Stimulated activated CD8-positive, alpha-beta memory T cell treated with anti-CD3 and anti-CD28 coated beads, Interleukin-12 subunit alpha, Interleukin-12 subunit beta, amount 100 ng/mL, for 4 hours (primary cell): ENCODE measurements at places on chromosomes 12 and 14.

DNA sequence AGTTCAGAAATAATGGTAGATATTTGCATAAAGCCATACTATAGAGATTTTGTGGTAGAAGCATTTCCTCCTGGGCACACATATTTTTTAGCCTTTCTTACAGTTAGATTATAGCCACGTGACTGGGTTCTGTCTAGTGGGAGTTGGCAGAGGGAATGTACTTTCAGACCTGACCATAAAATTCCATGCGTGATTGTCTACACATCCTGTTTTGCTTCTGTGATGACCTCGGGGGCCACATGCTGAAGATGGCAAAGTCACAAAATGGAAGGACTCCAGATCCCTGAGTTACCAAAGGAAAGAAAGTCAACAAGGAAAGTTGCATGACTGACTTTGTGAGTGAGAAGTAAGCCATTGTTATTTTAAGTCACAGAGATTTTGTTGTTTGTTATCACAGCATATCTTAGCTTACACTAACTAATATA lies 14.6 kb upstream of the MIA2 start:
- no peak for DNase-seq

- no peak for DNase-seq
These were observed 11.2 kb downstream of the TTC9 start for GRCh38 chr14:70652871-70653270.

- no peak for DNase-seq
These were observed 107.4 kb downstream of the GRIP1 start for GRCh38 chr12:66571361-66571915.

- no peak for DNase-seq
These were observed 87.7 kb upstream of the FOXN3 start for GRCh38 chr14:89504602-89505313.

DNA sequence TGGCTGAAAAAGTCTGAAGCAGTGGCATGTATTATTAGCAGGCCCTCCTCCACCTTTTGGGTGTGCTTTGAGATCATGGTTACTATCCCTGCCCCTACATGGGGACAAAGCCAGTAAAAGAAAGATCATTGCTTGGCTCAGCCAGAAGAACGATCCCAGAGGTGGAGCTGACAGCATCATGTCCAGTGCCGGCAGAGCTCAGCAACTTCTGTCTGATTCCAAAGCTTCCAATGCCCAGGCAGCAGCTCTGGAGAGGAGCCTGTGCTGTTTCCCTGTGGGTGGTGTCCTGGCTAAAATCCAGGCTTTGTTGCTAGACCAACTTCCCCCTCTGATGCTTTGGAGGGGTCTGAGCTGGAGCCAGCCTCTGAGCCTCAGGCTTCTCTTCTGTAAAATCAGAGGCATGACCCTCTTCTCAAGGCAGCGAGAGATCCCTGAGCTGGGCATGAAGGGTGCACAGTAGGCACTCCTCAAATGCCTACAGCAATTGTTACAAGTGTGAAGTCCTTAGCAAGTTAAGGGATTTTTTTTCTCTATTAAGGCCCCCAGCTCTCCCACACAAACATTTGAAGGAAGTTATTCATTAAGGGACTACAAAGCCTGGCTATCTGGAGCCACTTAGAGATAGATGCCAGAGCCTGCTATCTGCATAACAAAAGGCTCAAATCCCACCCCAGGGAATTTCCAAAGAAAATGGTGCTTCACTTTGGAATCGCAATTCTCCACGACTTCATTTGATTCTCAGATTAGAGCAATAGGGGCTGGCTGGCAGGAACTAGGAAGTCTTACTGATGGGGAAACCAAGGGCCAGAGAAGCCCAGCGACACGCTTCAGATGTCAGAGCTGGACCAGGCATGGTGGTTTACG lies 10.9 kb upstream of the GSC start:
- no peak for DNase-seq

DNA sequence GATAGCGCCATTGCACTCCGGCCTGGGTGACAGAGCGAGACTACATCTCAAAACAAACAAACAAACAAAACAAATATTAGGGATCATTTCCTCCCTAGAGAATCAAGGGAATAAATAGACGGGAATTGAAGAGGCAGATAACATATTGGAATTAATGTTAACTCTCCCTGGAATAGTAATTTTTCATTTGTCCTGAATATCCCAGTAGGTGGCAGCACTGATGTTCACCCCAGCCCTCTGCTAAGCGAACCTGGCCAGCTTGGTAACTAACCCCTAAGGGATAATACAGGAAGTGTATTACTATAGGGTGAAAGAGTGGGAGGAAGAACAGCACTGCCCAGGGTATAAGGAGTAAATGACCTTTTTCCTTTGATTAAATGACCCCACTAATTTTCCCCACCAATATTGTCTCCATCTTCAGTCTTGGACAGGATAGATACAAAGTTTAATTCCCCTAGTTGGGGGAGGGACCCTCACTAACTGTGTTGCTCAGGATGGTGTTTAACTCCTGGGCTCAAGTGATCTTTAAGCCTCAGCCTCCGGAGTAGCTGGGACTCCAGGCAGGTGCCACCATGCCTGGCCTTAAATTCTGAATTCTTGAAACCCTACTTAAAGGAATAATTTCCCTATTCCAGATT lies 40.5 kb downstream of the SLC2A14 start:
- no peak for DNase-seq

DNA sequence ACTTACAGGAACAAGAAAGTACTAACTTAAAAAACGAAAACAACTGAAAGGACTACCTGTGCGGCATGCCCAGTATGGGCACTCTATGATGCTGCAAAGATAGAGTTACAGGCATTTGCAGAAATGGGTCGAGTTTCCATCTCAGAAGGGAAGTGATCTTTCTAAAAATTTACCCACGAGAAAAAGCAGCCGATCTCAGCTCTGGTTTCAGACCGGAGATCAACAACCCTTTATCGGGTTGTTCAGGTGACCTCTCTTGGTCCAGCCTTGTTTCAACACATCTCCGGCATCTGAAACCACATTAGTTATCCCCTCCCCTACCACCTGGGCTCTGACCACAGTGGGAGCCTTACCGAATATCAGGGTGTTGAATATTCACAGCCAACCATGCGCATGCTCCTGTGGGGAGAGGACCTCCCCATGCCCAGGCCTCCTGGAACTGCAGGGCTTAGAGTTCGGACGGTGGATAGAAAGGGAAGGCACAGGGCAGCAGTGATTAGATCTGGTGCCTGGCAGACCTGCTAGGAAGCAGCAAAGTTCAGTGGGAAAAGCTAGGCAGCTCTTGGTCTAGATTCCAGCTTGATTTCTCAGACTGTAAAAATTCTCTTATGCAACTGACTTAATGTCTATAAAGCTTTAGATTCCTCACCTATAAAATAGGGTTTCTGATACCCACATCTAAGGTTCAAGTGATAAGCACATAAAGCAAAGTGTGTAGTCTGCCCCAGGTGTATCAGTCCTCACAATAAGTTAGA lies 906.0 kb downstream of the VRK1 start:
- no peak for DNase-seq

GRCh38 chr14:51225751-51226150 lies 14.3 kb upstream of the TMX1 start:
- DNase-seq = no peak

GRCh38 chr12:88328090-88328489 lies 186.0 kb downstream of the TMTC3 start:
- DNase-seq = no peak

DNA sequence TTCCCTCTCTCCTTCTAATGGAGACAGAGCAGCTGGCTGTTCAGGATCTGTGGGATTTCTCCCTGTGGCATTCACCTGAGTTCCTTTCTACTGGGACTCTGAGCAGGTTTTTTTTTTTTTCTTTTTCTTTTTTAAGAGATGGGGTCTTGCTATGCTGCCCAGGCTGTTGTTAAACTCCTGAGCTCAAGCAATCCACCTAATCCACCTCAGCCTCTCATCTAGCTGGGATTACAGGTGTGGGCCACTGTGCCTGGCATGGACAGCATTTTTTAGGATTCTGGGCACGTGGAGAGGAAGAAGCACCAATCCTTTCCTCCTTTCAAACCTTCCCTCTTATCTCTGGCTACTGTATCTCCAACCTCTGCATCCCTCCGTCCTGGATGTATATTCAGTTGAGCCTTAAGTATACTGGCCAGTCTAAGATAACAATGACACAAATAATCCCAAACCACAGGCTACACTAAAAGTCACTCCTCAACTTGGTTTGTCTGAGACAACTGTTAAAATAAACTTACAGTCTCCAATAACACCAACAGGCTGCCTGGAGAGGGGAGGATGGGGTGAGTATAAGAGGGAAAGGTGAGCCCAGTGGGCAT lies 16.4 kb upstream of the CELA1 start:
- DNase-seq = no peak

- DNase-seq = no peak
These were observed 73.4 kb upstream of the EIF5 start for GRCh38 chr14:103260629-103261124.

- DNase-seq = no peak
These were observed 234.8 kb downstream of the TTC6 start for GRCh38 chr14:37830271-37830670.

DNA sequence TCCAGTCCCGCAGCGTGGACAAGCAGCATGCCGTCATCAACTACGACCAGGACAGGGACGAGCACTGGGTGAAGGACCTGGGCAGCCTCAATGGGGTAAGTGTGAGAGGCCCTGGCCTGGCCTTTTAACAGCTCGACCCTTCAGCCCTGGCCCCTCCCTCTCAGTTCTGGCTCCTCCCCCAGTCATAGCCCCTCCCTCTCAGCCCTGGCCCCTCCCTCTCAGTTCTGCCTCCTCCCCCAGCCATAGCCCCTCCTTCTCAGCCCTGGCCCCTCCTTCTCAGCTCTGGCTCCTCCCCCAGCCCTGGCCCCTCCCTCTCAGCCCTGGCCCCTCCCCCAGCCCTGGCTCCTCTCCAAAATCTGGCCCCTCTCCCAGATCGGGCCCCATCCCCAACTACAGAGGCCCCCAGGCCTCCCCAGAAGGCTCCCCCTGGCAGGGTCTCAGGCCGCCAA lies 11.2 kb downstream of the CEP170B start:
- DNase-seq = no peak

DNA sequence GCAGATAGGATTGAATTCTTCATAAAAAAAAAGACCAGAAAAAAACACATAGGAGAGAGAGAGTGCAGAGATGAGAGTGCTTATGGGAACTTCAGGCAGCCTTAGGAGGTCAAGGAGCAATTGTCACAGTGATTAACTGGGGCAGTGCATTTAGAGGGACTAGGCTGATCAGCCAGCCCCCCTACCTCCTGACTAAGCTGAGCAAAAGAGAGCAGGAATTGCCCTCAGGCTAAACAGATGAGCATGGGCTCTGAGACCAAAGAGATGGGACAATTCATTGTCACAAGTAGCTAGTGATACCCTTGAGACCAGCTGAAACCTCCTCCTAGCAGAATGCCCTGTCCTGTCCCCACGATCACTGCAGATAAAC lies 124.0 kb downstream of the BTG1 start:
- no peak for DNase-seq
